ENCODE measurements at places on chromosomes 5 and 9.

DNA sequence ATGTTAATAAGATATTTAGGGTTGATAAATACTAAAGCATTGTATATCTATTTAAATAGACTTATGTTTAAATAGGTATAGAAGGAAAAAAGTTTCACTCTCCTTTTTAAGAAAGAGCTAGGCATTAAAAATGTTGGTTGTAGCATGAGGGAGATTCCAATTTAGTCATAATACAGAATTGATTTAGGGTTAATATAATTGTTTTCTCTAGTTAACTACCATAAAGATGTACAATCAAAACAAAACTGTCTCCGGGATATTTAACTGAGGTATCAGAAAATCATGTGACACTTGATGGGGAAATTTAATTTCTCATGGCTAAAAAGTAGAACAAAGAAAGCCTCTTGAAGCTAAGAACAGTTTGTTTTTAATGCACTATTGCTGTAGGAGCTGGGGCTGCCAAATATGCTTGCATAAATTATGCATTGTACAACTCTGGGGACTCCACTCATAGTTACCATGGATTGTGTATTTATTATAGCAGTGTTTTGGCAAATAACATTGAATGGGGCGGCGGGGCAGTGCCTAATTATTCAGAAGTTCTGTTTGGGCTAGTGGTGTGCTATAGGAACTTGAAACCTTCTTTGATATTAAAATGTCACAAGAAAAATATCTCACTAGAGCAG, 44.2 kb downstream of the SMC2 start:
- no peak for DNase-seq

GRCh38 chr5:126516133-126516532, 78.9 kb downstream of the ALDH7A1 start:
- no peak for DNase-seq

- no peak for DNase-seq
Observed at GRCh38 chr5:115977988-115978387, 15.7 kb downstream of the LVRN start.

DNA sequence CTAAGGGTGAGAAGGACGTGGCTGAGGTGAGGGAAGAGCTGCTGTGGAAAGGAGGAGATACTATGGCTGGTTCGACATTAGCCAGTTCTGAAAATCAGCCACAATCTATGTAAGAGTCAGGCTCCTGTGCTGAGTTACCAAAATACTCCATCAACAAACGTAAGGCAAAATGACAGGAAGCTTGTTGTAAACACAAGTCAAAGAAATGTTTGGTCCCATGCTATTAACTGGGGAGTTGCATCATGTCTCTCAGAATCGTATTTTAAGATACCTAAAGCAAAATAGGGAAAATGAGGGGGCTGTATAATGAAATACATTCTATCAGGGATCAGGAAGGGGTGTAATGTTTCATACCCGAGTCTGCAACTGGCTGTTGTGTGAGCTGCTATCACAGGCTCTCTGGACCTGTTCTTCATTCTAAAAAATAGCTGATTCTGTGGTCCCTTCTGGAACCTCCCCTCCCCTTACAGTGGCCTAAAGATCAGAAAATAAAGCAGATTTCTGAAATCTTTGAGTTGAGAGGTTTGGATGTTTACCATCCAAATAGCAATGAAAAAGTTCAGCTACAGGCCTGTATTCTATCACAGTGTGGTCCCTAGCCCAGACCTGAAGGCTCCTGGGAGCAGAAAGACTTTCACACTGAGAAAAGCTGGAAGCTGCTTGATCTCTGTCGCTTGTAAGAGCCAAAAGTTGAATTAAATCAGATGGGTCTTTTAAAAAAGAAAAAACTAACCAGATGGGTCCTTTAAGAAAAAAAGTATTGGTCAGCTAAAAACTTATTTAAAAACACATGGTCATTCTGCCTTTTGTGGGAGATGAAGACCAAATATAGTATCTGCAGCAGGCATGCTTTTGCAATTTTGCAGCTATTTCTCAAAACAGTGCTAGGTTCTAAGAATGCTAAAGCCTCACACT, 97.8 kb upstream of the SMC5 start:
- DNase-seq: no peak

- no peak for DNase-seq
Observed at GRCh38 chr9:108815156-108815555, 40.6 kb downstream of the ACTL7B start.

- no peak for DNase-seq
Observed at GRCh38 chr9:78863531-78863930, 566.6 kb downstream of the PSAT1 start.

GRCh38 chr5:54691656-54692055, 174.1 kb downstream of the SNX18 start:
- DNase-seq: no peak

GRCh38 chr9:99637641-99638040, 184.0 kb upstream of the NR4A3 start:
- no peak for DNase-seq

DNA sequence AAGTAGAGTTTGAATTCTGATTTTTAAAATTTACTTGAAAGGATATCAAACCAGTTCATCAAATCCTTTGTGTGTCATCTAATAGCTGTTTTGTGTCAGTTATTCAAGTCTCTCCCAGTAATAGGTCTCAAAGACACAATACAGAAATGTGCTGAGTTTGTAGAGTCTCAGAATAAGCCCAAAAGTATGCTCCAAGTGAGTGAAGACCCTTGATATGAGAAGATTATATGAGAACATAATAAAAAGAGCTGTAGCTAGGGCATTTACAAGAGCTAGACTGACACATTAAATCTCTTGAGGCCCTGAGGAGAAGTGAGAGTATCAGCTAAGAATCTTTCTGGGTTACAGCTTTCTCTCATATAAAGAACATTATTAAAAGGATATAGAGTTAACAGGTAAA, 721.0 kb upstream of the ARRDC3 start:
- no peak for DNase-seq

GRCh38 chr5:172707285-172708182, 63.5 kb downstream of the DUSP1 start:
- DNase-seq: no peak

DNA sequence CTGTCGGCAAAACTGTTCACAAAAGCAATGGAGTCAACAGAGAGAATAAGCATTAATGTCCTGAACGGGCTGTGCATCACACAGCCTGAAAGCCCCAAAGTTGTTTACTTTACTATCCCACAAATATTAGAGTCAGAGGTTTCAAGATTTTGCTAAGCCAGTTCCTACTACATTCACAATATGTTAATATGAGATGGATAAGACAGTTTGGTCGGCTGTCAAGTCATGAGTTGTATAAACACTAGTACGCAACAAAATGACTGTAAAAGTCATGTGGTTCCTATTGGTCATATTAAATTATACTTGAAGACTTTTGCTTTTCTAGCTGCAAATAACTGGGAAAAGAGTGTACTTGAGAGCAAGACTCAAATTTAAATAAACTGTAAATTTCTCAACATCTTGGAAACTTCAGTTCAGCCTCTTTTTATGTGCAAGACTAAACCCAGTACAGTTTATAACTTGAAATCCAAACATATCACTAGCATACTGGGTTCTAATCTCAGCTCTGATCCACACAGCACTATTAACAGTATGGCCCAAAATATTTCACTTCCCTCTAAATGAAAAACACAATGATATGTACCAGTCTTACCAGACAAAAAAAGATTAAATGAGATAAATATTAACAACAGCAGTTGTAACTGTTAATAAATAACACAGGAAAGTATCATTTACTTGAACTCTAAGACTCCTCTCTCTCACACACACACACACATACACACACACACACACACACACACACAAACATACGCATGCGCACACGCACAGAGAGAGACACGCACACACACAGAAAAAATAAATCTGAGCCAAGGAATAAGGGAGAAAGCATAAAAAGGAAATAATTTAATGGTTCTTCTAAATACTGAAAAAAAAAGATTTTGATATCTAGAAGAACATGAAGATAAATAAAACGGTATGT, 33.1 kb downstream of the FANCC start:
- no peak for DNase-seq

DNA sequence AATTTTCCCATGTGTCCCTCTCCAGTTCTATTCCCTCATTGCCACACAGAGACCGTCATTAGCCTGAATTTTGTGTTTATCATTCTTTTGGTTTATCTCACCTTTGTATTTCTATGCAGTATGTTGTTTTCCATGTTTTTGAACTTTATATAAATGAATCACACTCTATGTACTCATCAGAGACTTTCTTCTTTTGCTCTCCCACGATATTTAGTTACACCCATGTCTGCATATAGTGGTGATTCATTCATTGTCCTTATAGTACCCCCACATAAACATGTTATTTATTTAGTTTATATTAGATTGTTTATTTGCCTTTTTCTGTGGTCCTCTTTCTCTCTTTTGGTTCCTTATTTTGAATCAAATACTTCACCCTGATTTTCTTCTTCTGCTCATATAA, 199.7 kb downstream of the FSTL4 start:
- no peak for DNase-seq

DNA sequence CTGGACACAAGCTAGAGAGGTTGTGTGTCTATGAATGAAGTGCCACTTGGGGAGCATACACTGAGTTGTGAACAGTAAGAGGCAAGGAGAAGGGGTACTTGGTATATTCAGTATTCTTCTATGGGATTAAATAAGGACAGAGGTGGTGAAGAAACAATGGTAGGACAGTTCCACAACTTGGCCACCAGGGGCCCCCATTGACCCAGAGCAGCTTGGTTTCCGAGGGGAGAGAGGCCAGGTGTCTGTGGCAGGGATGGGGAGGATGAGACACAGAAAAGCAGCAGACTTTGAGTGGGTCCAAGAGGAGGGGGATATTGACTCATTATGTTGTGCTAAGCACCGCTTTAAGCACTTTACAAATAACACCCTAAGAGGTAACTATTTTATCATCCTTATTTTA, 220.6 kb downstream of the MELK start:
- no peak for DNase-seq

- DNase-seq: no peak
Observed at GRCh38 chr5:55668356-55668755, 43.8 kb downstream of the SLC38A9 start.

DNA sequence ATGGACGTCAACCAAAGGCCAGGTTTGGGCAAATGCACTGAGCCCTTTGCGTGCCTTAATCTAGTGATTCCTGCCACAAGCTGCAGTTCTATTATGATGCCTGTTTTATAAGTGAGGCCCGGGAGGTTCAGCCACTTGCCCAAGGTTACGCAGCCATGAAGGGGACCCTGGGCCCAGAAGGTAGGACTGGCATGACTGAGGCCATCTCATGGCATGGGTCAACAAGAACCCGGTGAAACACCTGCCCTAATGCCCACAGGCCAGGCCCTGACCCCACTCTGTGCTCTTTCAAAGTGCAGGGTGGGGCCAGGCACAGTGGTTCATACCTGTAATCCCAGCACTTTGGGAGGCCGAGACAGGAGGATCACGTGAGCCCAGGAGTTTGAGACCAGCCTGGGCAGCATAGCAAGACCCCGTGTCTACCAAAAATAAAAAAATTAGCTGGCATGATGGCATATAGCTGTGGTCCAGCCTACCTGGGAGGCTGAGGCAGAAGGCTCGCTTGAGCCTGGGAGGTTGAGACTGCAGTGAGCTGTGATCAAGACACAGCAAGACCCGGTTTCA, 8.6 kb downstream of the NINJ1 start:
- no peak for DNase-seq
